Epithelial cell of esophagus (primary cell): ENCODE measurements at places on chromosomes 13 and 19.

GRCh38 chr13:24127116-24127631 is 33.3 kb upstream of the SPATA13 start:
- DNase-seq, result peak; percentile 22

- no peak for DNase-seq
Measured at GRCh38 chr13:40764587-40765403, 6.2 kb downstream of the MRPS31 start.

- DNase-seq, result no peak
Measured at GRCh38 chr19:19238126-19238894, 26.6 kb downstream of the NCAN start.

DNA sequence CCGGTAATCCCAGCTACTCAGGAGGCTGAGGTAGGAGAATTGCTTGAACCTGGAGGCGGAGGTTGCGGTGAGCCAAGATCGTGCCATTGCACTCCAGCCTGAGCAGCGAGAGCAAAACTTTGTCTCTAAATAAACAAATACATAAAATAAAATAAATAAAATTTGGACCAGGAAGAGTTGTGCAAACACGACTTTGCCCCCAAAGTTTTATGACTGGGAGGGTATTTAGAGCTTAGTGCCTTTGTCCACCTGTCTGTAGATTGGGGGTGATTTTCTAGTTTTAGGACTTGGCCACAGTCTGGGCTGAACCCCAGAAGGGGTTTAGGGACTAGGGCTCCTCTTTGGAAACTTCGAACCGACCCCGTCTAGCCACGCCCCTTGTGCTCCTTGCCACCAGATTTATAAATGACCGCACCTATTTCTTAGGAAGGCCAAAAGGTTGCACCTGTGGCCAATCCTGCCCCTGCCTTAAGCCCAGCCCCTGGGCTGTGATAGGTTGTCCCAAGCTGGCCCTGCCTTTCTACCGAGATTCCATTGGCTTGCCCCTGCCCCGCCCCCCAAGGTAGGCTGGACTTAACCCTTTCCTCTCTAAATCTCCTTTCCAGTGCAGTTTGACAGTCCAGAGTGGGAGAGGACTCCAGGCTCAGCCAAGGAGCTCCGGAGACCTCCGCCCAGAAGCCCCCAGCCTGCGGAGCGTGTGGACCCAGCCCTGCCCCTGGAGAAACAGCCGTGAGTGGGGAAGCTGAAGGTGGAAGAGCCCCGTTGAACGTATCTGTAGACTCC is 5.3 kb downstream of the SHD start:
- peak; percentile 27 for DNase-seq

DNA sequence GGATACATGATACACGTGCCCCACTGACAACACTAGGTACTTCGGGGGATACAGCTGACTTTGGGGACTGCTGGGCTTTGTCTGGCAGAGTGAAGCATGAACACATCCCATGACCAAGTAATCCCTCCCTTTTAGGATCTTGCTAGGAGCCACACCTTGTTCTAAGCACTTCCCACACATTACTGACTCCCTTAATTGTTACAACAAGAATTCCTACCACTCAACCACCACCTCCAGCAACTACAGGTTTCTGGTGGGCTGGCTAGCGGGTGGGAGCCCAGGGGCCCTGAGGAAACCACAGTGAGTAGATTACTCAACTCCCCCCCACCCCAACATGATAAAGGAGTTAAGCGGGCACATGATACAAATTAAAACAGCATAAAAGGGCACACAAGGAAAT is 7.2 kb upstream of the SLC35E1 start:
- DNase-seq, result peak; percentile 35

- no peak for DNase-seq
Measured at GRCh38 chr19:18604820-18605159, 1.8 kb downstream of the CRLF1 start.

GRCh38 chr13:40145139-40145538 is 489.7 kb downstream of the COG6 start:
- no peak for DNase-seq

- DNase-seq, result peak; percentile 36
Measured at GRCh38 chr19:35868172-35868822, at the start of gene APLP1. Gene APLP1, plus strand, starts transcription at chr19:35868574. Its CDS starts 63 bp downstream, at chr19:35868637.

GRCh38 chr13:107459430-107459829 is 755.9 kb downstream of the LIG4 start:
- no peak for DNase-seq

DNA sequence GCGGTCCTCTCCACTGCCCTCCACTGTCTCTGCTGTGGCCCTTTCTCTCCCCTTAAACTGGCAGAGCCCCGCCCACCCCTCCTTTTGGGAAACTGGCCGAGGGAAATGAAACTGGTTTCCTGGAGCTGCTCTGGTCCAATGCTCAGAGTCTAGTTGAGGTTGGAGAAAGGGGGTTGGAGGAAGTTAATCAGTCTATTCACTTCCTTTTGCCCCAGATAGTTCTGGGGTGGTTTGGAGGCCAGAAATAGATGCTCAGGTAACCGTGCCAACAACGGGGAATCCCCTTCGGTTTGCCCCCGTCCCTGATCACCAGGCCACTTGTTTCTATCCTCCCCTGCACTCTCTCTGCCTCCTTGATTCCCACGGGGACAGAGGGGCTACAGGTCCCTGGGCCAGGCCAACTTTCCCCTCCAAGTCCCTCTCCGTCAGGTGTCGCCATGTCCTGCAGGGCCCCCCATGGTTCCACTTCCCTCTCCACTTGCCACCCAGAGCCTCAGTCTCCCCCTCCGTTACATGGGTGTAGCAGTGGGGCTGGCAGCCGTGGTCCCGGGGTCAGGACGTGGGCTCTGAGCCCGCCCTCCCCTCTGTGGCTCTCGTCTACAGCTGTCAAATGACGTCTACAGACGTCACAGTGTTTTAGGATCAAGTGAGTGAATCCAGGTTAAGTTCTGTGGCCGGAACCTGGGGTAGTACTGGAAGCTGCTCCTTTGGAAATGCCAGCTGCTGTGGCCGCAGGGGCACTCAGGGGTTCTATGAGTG is at the start of gene IL4I1:
IL4I1 (minus strand) TSS at position 25 of the 759 bp plus-strand sequence. CDS start 727 bp downstream, outside the sequence.
- DNase-seq, result no peak

- DNase-seq, result no peak
Measured at GRCh38 chr13:79258489-79258888, 147.6 kb downstream of the RBM26 start.

DNA sequence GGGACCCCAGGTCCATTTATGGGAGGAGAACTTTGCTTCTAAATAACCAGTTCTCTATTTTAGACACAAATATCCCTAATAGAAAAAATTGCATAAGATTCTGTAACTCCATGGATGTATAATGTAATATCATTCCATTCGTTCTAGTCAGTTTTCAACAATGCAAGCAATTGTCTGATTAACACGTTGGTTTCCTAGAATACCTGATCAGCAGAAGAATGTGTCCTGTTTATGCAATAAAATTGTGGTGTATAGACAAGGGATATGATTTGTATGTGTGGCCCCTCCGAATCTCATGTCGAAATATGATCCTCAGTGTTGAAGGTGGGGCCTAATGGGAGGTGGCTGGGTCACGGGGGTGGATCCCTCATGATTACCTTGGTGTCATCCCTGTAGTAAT is 62.1 kb downstream of the RUBCNL start:
- DNase-seq, result peak; percentile 66

GRCh38 chr13:110593430-110594130 is 21.8 kb upstream of the NAXD start:
- DNase-seq, result peak; percentile 70

DNA sequence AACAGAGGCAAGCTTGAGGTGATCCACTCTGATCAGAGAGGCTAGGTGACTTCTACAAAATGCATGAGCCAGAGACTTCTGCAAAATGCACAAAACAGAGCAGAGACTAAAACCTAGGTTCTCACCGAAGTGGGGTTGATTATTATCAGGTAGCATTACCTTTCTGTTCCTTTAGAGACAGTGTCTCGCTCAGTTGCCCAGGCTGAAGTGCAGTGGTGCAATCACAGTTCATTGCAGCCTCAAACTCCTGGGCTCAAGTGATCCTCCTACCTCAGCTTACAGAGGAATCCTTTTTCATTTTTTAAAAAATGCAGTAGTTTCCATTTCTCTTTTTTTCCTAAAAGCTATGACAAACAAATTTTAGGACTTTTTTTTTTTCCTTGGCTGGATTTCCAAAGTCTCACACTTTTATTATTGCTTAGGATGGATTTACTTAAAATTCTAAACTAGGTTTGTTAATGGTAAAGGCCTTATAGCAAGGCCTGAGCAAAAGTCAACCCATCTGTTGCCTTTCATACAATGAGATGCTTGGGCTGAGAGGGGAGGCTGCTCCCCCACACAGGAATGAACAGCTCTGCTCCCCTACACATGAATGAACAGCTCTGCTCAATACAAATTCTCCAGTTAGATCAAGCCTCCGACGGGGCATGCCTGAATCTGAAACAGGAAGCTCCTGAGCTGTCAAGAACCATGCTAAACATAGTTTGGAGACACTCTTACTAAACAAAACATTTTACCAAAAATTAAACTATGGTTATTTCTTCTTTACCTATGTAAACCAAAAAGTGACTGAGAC is 18.8 kb upstream of the TNFRSF19 start:
- DNase-seq, result peak; percentile 34

GRCh38 chr13:34175551-34175950 is 357.6 kb downstream of the RFC3 start:
- DNase-seq, result no peak

GRCh38 chr19:15467734-15468214 is 3.4 kb upstream of the RASAL3 start:
- no peak for DNase-seq

DNA sequence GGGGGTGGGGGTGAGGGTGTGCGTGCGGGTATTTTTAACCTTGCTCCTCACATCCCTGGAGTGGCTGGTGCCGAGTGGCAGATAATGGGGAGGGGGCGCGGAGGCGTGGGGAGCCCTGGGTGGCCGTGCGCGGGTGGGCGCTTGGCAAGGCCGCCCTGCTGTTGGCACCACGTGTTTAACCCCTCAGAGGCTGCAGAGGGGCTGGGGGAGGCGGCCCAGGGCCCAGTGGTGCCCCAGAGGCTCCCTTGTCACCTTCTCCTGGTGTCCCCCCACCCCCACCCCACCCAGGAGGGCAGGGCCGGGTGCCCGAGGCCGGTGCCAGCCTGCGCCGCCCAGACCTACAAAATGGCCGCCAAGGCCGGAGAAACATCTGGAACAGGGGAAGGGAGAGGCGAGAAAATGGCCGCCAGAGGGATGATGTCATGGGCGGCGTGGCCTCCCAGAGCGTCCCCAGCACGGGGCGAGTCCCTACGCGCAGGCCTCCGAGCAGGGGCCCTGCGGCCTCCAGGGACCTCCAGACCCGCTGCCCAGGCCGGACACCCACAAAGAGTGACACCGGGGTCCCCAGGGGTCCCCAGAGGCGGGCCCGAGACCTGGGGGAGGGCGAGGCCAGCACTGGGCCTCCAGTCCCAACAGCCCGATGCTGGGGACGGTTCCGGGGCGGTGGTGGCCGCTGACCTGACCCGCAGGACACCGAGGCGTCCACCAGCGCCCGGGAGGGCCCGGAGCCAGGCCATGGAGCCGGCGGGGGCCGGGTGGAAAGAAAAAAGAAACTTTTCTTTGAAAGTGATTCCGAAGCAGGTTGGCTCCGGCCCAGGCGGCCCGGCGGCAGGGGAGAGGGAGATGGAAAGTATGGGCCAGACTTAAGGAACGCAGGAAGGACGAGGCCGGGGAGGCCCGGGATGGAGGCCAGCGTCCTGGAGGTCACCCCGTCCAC is 38.2 kb downstream of the NFIC start:
- DNase-seq, result peak; percentile 69

DNA sequence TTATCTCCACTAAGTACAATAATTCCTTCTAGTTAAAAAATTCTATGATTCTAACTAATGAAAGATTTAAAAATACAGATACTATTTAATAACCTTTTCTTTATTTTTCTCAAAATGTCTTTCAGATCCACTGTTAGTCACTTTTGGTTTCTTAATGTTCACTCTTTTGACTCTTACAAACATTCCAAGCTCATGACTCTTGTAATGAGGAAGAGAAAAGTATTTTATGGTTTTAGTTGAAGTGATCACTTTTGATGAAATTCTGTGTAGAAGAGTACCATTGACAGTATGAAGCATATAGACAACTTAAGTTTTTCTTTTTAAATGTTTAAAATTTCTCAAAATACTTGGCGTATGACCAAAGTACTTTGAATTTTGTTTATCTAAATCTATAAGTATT is 27.8 kb downstream of the COG3 start:
- no peak for DNase-seq

GRCh38 chr13:65744836-65745235 is 1485.3 kb downstream of the PCDH9 start:
- no peak for DNase-seq

GRCh38 chr13:81637457-81637856 is 1296.5 kb upstream of the SPRY2 start:
- no peak for DNase-seq
